SK-N-SH (cell line): ENCODE measurements at places on chromosomes 5 and 9.

DNA sequence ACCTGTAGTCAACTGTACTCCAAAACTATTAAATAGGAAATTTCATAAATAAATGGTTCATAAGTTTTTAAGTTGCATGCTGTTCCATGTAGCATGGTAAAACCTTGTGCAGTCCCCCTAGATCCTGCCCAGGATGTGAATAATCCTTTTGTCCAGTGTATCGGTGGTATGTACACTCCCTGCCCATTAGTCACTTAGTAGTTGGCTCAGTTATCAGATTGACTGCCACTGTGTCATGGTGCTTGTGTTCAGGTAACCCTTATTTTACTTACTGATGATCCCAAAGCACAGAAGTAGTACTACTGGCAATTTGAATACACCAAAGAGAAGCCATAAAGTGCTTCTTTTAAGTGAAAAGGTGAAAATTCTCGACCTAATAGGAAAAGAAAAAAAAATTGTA, 134.2 kb downstream of the RNF180 start:
- DNase-seq = no peak

- no peak for DNase-seq
Measured at GRCh38 chr9:134946663-134947062, 29.0 kb upstream of the FCN1 start.

GRCh38 chr5:123266365-123266764, 156.8 kb downstream of the CEP120 start:
- no peak for DNase-seq

- no peak for DNase-seq
Measured at GRCh38 chr5:148897842-148898241, 71.4 kb downstream of the ADRB2 start.

DNA sequence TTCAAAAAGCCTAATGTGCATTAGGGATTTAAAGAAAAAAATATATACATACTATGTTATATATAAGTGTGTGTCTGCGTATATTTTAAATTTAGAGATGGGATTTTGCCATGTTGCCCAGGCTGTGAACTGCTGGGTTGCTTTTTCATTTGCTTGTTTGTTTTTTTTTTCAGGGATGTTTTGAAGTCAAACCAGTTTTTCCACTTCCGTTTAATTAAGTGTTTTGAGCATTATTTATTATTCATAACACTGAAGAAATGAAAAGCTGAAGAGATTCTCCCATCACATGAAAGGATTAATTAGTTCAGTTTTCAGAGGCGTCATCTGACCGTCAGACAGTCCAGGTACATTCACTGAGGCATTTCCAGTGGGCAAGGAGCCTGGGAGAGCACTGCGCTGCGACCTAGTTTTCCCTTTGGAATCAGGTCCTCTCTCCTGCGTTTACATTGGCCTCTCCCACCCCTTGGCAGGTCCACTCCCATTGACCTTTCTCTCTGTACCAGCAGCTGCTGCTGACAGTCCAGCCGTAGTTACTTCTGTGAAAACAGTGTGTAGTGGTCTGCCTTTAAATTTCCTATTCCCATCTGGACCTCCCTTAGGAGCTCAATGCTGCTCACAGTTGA, 26.0 kb downstream of the ARRDC3 start:
- no peak for DNase-seq

DNA sequence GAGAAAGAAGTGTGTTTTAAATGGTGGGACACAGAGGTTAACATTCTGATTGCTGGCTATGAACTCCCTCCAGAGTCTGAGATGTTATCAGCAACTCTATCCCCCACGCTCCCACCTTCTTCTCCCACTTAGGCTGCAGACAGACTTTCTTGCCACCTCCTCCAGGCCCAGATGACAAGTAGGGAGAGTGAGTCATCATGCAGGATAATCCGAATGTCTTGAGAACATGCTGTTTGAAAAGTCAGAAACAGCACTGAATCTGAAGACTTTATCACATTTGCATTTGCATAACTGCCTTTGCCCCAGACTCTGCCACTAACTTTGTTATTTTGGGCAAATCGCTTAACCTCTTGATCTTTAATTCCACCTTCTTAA, 139.8 kb downstream of the ESM1 start:
- no peak for DNase-seq

DNA sequence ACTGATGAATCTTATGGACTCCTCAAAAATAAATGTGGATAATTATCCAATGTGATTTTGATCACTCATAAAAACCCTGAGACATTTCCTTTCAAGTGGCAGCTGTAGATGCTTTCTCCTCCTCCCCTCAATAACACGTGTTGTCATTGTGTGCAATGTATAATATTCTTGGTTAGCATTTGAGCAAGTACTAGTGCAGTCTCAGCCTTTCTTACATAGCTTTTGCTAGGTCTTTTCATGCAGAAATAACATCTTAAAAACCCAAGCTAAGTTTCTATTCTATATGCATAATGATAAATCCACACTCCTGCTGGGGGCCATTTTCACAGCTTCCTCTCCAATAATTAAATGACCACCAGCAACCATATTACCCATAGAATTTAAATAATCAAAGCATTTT, 1835.2 kb upstream of the NUDT12 start:
- no peak for DNase-seq
